ENCODE measurements at places on chromosomes 12 and 14.

DNA sequence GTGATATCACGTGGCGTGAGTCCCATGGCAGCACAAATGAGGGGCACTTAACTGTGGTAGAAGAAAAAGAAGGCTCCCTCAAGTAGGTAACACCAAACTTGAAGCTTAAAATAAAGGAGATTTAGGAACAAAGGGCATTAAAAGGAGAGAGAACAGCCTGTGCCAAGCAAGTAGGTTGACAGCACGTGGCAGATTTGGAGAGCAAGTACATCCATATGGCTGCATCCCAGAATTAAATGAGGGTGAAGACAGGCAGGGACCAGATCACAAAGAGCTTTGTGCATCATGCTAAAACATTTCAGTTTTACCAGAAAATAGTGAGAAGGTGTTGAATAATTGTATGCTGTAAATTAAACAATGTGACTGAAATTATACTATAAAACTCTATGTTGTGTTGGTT is 32.8 kb downstream of the KCNMB4 start:
- no peak for DNase-seq

DNA sequence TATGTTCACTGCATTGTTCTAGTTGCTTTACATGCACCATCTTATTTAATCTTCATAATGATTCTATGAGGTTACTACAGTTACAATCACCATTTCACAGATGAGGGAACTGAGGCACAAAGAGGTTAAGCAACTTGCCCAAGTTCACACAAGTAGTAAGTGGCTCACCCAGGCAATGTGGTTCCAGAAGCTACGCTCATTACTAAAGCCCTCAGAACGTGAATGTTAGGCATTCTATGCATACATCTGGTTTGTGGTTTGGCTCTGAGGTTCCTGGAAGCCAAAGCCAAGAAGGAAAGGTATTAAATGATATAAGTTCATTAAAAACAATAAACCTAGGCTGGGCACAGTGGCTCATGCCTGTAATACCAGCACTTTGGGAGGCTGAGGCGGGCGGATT is 14.4 kb upstream of the VRTN start:
- DNase-seq = no peak

DNA sequence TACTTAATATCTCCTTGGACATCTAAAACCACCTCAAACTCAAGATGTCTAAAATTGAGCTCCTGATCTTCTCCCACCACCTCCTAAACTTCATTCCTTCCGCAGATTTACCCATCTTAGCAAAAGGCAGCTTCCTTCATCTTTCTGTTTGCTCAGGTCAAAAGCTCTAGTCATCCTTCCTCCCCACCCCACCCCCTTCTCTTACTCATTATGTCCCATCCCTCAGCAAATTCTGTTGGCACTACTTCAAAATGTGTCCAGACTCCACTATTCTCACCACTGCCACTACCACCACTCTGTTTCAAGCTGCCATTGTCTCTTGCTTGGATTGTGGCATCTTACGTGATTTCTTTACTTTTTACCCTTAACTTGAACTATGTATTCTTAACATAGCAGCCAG is 59.2 kb upstream of the ZDHHC17 start:
- no peak for DNase-seq

GRCh38 chr14:26738571-26738970 is 140.7 kb upstream of the NOVA1 start:
- DNase-seq = no peak

DNA sequence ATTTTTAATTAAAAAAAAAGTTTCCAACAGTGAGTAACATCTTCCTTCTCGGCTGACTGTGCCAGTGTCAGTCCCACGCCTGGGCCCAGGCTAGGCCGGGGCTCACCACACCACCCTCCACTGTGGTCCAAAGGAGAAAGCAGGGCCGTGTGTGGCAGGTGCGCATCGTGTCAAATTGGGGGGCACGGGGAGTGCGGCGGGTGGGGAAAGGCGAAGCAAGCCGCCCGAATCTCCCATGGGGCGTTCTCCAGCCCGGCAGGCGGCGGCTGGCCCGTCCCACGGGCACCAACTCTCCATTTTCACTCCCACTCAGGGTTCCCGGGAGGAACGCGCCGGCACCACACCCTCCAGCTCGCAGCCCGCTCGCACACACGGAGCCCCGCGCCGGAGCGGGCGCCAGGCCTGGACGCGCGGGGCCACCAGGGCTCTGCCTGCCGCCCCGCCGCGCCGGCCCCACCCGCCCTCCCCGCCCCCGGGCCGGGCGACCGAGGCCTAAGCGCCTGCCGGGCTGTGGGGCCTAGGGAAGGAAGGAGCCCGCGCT is 604 bp downstream of the EEA1 start:
- DNase-seq = no peak
